ENCODE measurements at places on chromosomes 6 and 20. TPM values are rescaled to one million over a fixed set of nuclear protein-coding genes. Genes with fewer than 3 reads are reported as not detected.

The GABRR1 gene
- total RNA-seq: not detected

The YWHAB gene
- 206 TPM for total RNA-seq

DNA sequence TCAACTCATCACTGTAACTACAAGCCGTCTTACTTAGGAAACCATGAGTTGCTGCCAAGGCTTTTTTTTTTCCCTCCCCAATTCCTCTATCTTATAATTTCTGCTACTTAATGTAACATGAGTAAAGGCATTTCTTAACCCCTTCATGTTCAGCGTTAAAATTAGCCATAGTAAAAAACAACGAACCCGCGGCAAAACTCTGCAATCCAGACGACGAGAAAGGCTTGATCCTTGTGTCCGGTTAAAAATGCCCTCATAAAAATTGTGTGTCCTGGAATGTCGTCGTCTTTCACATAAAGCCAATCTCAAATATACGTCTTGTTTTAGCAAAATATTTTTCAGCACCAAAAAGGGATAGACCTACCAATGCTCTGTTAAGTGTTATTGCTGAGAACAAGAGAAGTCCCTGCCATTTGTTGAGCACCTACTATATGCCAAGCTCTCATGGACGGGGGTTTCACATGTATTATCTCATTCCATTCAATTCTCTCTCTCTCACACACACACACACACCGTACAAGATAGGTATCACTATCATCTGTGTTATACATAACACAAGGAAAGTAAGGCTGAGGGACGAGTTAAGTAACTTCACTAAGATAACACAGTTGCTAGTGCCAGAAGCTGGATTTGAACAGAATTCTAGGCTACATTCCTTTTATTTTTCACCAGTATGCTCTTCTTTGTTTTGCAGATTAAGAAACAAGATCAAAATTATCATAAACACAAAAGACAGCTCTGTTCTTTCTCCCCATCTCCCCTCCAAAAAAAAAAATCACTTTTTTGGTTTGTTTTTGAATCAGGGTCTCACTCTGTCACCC lies 683 bp upstream of the ARHGAP18 start:
- DNase-seq: no peak

GRCh38 chr20:5786930-5787795 lies 37.0 kb downstream of the SHLD1 start:
- DNase-seq: no peak

DNA sequence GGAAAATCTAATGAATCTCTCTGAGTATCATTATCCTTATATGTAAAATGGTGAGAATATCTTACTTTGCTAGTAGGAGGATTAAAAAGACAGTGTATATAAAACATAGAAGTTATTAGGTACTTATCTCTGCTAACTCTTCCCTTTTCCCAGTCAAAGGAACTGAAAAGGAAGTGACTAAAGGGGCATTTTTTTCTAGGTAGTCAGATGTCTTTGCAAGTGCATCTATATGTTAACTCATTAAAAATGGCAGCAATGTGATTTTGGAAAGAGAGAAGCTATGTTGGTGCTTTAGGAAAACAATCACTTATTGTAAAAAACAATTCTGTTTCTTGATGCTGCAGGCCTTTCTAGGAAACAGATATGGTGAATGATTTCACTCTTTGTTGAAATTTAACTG lies 180.9 kb downstream of the SAMD5 start:
- DNase-seq: no peak

- DNase-seq: no peak
These were observed 240.9 kb downstream of the COL12A1 start for GRCh38 chr6:74964871-74965441.

DNA sequence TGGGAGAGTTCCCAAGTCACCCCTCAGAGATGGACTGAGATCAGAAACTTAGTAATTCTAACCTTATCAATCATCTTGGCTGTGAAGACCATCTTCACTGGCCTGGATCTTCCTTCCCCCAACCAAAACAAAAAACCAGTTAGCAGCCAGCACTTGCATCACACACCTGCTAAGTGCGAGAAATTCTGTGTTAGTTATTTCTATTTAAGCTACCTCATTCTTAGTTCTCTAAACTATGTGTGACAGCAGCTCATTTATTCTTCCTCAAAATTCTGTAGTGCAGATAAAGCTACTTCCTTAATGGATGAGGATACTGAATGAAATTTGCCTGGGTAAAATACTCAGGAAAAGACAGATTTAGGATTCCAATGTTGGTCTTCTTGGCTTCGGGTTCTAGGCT lies 18.2 kb upstream of the TAGAP start:
- DNase-seq: no peak

All from activated naive CD8-positive, alpha-beta T cell treated with anti-CD3 and anti-CD28 coated beads, Interleukin-2, amount 10 ng/mL, durations not matched to agents 7 days and 5 days (primary cell).